Coronary artery (tissue), 2 donors: ENCODE measurements at places on chromosomes 11 and 22.

DNA sequence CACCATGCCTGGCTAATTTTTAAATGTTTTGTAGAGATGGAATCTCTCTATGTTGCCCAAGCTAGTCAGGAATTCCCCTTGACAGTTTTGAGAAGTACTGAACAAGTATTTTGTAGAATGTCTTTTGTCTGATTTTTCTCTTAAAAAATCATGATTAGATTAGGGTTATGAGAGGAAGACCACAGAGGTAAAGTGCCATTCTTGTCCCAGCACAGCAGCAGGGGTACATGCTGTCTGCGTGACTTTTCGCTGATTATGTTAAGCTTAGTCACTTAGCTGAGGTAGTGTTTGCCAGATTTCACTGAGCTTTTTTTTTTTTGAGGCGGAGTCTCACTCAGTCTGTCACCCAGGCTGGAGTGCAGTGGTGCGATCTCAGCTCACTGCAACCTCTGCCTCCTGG lies 13.6 kb upstream of the NUP160 start:
- DNase-seq: no peak

DNA sequence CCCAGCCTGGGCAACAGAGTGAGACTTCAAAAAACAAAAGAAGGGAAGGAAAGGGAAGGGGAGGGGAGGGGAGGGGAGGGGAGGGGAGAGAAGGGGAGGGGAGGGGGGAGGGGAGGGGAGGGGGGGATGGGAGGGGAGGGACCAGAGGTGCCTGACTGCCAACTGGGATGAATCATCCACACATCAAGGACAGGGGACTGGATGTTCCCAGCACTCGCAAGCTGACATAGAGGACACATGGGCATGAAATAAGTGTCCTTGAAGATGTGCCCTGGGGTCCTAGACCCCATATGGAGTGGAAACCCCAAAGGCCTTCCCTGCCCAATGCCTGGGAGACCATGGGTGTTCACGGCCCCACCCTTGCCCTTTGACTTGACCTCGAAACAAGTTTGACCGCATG lies 19.8 kb downstream of the TST start:
- no peak for DNase-seq

DNA sequence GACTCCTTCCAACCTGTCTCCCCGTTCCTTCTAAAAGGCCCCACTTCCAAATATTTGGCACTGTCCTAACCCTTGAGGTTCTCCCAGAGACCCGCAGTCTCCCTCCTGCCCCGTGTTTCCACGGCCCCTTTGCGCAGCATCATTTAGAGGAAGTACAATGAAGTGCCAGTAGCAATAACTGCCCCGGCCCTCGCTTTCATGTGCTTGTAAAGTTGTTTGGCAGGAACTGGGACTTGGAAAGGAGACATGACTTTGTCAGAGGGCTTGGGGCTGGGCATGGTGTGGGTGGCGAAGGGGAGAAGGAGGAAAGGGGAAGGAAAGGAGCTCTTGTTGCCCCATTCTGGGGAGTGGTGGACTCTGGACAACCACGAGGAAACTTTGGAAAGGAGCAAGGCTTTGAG lies 2.6 kb downstream of the CD44 start:
- no peak for DNase-seq

GRCh38 chr22:47139013-47139789 lies 376.8 kb downstream of the TBC1D22A start:
- no peak for DNase-seq

- DNase-seq: no peak
Observed at GRCh38 chr22:32050678-32051515, 7.8 kb downstream of the SLC5A1 start.
